ENCODE measurements at places on chromosomes 2 and 18.

- DNase-seq = no peak
Measured at GRCh38 chr2:195468771-195469170, 188.3 kb upstream of the SLC39A10 start.

DNA sequence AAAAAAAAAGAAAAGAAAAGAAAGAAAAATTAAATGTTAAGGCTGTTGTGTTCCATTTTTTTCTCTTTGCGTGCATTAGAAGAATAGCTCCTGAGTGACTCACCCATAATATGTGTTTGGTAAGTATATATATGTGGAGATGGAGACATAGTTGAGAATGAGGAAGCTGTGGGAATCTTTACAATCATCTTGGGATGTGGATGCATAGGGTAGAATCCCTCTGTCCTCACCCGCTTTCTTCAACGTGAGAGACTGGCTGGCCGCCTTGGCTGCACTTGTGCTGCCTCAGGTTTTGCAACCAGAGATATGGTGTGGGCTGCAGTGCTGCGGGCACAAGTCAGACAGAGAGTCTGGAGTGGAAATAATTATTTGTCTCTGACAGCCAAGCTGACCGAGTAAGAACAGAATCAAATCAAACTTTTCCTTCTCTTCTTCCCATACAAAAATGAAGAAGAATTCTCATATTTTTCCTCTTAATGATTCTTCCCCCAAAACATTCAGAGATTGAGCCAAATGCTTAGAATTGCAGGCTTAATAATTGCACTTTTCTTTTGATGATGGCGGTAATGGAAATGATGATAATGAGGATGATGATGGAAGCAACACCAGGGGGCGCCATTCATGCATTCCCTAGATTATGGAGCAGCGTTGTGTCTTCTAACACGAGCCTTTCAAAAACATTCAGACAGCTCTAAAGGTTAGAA lies 48.5 kb downstream of the SERPINB7 start:
- DNase-seq = no peak

GRCh38 chr2:166831930-166832329 lies 56.4 kb upstream of the XIRP2 start:
- no peak for DNase-seq

DNA sequence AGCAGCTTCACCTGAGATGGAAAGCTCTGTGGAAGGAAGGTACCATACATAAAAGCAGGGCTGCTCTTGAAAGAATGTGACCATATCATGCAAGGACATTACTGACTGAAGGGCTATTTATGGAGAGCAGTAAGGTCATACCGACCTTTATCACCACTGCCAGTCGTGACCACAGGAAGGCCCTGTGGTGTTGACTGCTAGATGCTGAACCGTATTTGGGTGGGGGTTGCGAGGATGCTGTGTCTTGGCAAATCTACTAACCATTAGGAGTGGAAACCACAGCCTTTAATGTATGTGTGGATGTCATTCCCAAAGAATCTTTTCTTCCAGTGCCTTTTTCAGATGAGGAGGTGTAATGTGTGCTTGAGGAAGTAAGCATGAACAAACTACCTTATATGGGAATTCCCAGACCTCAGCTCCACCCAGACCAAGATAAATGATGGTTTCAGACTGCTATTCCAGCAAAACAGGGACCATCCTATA lies 60.8 kb downstream of the LIMS1 start:
- no peak for DNase-seq

DNA sequence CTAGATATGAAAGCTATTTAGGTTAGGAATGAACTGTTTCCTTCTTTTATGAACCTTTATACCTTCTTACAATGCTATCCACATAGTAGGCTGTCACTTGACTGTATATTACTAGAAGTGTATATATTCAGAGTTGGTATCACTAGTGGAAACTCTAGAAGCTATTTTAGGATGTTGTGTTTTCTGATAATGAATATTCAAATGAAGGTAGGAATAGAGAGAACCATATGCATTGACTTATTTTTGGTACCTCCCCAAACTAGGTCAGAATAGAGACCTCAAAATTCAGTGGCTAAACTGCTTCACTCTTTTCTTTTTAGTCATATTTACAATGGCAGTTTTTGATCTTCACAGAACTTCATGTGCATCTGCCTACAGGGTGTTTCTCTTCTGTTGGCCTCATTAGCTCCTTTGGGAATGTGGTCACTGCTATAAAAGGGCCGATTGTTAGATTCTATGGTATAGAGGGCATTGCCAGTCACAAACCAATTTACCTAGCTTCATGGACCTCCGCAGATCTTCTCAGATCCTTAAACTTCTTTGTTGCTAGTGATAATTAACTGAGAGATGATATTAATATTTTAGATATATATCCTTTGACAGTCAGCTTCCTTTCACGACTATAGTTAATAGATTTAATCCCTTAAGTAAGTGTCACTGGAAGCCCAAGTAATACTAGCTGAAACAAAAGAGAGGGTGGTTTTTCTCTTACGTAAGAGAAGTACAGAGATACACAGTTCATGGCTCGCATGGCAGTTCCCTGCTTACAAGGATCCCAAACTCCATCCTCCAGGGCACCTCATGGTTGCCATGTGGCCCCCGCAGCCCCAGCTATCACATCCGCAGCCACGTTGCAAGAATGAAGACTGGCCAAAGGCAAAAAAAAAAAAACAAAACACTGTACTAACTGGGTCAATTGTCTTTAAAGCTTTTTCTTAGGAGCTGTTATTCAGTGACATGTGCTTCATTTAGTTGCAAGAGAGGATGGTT lies 61.0 kb downstream of the TSPYL6 start:
- DNase-seq = no peak

GRCh38 chr2:205510345-205510744 lies 172.0 kb upstream of the NRP2 start:
- DNase-seq = no peak

GRCh38 chr18:80037300-80037699 lies 3.1 kb downstream of the RBFA start:
- DNase-seq = no peak

DNA sequence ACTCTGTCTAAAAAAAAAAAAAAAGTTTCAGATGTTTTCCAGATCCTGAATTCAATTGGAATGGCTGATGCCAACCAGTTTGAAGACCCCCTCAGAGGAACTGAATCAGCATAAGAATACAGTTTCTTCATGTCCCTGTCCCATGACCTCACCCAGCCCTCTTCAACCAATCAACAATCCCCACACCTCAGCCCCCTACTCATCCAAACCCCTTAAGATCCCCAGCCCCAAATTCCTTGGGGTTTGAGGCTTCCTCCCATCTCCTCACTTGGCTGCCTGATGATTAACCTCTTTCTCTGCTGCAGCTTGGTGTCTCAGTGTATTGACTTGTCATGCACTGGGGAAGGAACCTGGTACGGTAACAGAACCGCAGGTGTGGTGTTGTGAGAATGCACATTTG lies 97.6 kb upstream of the CABLES1 start:
- no peak for DNase-seq

DNA sequence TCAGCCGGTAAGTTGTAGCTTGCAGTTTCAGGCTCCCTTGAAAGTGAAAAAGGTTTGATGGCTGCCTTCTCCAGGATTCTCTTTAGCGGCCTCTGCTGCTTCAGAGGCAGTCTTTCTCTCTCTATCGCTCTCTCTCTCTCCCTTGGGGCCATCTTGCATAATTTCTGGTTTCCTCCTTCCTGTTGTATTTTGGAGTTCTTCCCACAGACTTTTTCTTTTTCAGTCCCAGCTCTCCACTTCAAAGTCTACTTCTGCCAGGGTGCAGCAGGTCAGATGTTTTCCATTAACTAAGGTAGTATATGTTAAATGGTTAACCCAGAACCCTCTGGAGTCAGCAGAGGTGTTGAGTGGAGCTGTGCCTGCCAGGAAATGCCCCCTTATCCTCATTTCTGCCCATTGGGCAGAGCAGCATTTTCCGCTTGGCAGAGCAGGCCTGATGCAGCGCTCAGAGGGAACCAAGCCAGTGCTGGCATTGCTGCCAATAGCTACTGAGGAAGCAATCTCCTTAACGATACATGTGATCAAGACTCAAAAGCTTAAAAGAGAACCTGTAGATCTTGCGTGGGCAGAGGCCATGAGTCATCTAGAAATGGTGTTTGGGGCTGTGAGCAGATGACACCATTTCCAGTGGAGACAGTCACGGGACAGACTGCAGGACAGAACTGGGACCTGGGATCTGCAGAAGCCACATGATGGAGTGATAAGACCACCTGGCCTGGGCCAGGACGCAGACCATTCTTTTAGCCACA lies 20.8 kb downstream of the DBI start:
- DNase-seq = no peak

GRCh38 chr18:44761812-44762211 lies 81.1 kb downstream of the SETBP1 start:
- no peak for DNase-seq
